Kidney epithelial cell (primary cell): ENCODE measurements at places on chromosomes 13 and 19.

- DNase-seq: no peak
These were observed 2138.5 kb upstream of the PCDH20 start for GRCh38 chr13:63554157-63554556.

GRCh38 chr13:35496006-35496405, 19.5 kb upstream of the MAB21L1 start:
- DNase-seq: no peak

DNA sequence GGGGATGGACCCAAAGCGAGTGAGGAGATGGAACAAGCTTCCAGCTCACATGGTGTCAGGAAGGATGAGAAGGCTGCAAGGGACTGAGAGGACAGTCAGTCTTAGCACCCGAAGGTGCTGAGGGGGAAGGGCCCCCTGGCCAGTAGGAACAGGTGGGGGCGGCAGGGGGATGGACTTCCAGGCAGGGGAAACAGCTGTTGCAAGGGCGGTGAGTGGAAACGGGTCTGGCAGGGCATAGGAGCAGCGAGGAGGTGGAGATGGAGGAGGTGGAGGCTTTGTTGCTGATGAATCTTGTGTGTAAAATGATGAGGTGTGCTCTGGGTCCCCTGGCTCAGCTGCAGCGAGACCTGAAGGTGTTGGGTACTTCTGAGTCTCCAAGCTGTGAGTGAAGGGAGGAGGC, 1.2 kb downstream of the MAP1S start:
- DNase-seq: no peak

DNA sequence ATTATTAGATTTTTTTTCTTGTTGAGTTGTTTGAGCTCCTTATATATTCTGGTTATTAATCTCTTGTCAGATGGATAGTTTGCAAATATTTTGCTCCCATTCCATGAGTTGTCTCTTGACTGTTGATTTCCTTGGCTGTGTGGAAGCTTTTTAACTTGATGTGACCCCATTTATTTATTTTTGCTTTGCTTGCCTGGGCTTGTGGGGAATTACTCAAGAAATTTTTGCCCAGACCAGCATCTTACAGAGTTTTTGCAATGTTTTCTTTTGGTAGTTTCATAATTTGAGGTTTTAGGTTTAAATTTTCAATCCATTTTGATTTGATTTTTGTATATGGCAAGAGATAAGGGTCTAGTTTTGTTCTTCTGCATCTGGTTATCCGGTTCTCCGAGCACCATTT, 124.7 kb downstream of the PCCA start:
- no peak for DNase-seq

DNA sequence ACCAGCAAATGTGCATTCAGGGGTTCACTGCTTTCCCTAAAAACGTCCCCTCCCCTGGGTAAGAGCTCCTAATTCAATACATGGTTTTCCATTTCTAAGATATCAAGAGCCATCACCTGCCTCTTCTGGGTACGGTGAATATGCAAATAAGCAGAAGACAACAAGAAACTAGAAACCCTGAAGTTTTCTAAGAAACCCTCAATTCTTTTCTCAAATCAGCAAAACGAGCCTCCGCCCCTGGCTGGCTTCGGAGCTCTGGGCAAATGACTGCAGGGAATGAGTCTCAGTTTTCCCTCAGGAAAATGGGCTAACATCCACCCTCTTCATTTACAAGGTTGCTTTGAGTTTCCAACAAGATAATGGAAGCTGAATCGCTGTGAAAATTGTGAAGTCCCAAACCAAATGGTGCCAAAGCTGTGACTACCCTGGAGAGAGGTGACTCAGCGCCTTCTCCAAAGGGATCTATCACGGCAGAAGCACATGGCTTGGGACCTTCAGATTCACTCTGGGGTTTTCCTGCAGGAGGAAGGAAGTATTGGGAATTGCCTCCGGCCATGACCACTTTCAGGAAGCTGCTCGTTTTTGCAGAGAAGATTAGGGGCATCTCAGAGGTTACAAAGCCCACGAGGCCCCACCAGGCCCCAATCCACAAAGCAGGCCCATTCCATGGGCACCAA, 26.6 kb downstream of the KLF2 start:
- no peak for DNase-seq

DNA sequence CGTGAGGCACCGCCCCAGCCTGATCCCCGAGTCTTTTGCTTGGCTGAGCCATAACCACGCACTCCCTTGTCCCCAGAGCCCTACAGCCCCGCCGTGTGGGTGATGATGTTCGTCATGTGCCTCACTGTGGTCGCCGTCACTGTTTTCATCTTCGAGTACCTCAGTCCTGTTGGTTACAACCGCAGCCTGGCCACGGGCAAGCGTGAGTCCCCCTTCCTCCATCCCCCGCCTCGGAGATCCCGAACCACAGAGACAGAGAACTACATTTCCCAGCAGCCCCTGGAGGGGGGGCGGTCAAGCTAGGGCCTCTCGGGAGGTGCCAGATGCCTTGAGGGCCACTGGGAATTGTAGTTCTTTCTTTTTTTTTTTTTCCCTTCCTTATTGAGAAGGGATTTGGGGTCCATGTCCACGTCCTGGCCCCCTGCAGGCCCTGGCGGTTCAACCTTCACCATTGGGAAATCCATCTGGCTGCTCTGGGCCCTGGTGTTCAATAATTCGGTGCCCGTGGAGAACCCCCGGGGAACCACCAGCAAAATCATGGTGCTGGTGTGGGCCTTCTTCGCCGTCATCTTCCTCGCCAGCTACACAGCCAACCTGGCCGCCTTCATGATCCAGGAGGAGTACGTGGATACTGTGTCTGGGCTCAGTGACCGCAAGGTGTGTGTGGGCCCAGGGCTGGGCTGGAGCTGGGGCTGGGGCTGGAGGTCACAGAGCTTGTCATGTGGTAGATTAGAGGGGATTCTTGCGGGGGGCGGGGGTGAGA, 25.9 kb downstream of the GRIN2D start:
- no peak for DNase-seq

GRCh38 chr13:69092615-69093322, 1014.9 kb upstream of the ATXN8OS start:
- no peak for DNase-seq

DNA sequence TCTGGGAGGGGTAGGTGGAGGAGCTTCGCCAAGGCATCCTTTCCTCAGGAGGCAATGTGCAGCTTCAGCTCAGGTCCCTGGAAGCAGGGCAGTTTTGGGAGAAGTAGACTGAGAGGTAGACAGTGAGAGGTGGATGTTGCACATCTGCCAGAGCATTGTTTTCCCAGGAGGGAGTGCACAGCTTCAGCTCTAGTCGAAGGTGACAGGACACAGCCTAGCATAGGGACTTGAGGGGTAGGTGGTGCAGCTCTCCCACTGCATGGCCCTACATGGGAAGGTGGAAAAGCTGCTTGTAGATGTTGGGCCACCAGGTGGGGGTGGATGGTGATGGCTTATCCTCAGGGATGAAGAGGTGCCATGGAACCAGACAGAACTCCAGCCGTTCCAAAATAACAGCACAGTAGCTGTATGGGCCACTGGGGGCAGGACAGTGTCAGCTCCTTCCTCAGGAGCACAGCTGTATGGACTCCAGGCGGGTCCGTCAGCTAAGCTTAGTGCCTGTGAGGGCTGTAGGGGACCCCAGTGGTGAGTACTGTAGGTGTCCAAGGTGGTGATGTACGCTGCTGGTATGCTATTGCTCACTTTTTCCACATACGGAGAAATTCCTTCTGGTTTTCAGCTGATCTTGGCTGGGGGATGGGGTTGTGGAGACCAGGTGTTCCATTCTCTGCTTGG, 17.4 kb upstream of the ZNF543 start:
- DNase-seq: no peak

- DNase-seq: no peak
These were observed 64.4 kb upstream of the NPAS1 start for GRCh38 chr19:46954993-46955812.

- DNase-seq: peak; percentile 62
These were observed 1.0 kb downstream of the GPR108 start for GRCh38 chr19:6736169-6736916.

- no peak for DNase-seq
These were observed 180.7 kb downstream of the STK24 start for GRCh38 chr13:98396071-98396710.

GRCh38 chr13:74715718-74716117, 581.5 kb upstream of the KLF12 start:
- no peak for DNase-seq

- DNase-seq: no peak
These were observed 62.8 kb upstream of the STARD13 start for GRCh38 chr13:33348366-33348765.

DNA sequence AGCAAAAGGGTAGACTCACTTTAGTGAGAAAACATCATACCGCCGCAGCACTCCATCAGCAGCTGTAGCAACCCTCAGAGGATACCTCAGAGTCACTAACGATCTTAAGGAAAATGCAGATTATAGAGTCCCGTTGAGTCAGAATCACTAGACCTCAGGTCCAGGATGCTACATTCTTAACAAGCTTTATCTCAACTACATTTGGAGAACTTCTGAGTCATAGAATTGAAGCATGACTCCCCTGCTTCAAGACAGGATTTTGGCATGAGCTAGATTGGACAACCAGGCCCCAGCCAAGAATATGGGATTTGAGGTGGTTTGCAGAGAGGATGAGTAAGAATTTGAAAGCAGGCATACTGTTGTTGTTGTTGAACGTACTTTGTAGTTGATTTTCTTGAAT, 118.9 kb upstream of the UBL3 start:
- no peak for DNase-seq

- no peak for DNase-seq
These were observed 110.8 kb downstream of the DLEU7 start for GRCh38 chr13:50732712-50733111.

DNA sequence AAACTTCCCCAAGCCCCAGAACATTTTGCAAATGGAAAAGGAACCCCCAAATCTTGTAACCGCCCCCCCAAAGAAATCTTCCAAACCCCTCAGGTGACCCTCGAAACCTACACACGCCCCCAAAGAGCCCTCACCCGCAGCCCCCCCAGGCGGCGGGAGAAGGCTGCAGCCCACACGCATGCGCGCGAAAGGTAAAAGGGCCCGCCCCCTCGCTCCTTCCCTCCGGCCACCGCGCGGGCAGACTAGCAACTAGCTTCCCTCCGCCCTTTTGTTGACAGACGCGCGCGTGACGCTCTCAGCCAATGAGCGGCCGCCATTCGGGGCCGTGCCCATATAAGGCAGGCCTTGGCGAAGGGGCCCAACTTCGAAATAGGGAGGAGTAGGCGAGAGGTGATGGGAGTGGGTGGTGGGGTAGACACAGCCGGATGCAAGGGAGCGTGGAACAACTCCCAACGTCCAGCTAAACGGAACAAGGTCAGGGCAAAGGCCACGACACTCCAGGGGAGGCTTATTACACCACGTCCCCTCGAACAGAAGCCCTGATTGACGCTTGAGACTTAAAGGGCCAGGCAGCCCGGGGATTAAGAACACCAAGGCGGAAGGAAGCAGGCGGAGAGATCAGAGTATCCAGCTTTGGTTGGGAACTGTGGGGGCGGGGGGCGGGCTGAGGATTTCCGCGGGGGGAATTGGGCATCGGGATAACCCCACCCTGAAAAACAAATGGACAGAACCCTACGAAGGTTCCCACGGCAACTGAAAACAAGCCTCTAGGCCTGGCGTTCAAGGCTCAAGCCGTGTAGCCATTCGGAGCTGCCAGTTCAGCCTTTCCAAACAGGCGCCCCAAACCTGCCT, 13.3 kb downstream of the FBXO46 start:
- DNase-seq: peak; percentile 94

GRCh38 chr19:37817180-37817981, 38.0 kb upstream of the ZNF573 start:
- no peak for DNase-seq

GRCh38 chr13:20206698-20207235, 14.0 kb upstream of the GJB2 start:
- DNase-seq: no peak

- DNase-seq: no peak
These were observed 468.7 kb downstream of the TSHZ3 start for GRCh38 chr19:30880551-30880950.

DNA sequence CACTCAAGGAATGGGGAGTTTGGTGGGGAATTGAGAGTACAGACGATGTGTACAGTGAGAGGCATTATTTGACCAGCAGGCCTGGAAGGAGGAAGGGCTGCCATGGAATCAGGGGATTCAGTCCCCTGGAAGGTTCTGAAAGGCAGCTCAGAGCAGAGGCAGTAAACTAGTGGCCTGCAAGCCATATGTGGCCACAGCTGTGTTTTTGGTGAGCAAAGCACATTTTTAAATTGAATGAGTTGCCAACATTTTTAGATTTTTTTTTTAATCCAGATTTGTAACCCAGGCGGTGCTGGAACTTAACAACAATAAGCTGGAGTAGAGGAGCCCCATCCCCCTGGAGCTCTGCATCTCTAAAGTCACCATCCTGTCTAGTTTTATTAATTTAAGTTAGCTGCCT, 95.3 kb upstream of the IPO5 start:
- no peak for DNase-seq

DNA sequence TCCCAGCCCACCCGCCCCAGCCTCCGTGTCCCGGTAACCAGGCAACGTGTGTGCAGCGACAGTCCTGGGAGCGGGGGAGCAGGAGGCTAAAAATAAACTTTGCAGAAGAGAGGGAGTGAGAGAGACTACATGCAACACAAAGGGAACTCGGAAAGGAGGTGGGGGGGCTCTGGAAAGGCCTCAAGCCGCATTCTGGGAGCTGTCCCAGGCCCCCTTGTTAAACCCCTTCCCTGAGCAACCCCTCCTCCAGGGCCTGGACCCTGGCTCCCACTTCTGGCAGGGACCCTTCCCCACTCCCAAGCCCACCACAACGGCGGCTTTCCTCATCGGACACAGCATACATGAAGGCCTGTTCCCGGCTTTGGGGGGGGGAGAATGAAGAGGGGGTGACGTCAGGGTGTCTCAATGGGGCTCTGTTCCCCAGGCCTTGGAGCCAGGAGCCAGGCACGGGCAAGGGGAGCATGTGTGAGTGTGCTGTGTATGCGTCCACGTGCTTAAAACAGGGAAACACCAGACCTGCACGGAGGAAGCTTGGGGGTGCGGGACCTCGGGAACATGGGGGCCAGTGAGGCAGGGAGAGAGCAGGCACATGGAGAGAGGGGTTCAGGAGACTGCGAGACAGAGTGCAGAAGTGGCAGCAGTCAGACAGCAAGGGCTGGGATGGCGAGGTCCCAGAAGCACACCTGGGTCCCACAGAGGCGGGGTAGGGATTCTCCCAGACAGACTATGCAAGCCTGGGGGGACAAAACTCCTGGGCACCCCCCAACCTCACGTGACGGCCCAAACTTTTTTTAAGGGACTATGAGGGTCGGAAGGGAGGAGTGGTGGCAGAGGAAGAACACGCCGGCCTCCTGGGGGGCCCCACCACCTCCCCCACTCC, 2.3 kb downstream of the ERF start:
- no peak for DNase-seq

- DNase-seq: peak; percentile 37
These were observed 20.2 kb downstream of the CARM1 start for GRCh38 chr19:10891405-10892086.

DNA sequence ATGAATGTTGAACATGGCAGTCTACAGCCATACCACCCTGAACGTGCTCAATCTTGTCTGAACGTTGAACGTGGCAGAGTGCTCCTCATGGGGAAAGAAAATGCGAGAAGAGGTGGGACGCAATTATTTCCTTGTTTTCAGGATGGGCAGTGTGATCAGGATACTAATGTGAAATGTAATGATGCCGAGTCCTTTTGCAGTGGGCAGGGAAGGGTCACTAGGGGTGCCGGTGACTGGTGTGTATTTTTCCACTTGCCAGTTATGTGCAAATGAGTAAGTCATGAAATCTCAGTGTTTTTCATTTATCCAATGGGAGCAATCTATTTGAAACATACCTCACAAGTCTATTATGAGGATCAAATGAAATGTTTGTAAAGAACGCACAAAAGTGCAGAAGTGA, 84.8 kb downstream of the LNX2 start:
- DNase-seq: no peak
